Cerebellum (tissue), 4 donors: ENCODE measurements at places on chromosomes 7 and 10. TPM values are rescaled to one million over a fixed set of nuclear protein-coding genes. Genes with fewer than 3 reads are reported as not detected.

The CPA1 gene
- total RNA-seq = not detected

GRCh38 chr10:130222381-130222780, 86.2 kb downstream of the GLRX3 start:
- no peak for DNase-seq

- DNase-seq = no peak
These were observed 273.6 kb upstream of the KLF6 start for GRCh38 chr10:4058514-4059029.

DNA sequence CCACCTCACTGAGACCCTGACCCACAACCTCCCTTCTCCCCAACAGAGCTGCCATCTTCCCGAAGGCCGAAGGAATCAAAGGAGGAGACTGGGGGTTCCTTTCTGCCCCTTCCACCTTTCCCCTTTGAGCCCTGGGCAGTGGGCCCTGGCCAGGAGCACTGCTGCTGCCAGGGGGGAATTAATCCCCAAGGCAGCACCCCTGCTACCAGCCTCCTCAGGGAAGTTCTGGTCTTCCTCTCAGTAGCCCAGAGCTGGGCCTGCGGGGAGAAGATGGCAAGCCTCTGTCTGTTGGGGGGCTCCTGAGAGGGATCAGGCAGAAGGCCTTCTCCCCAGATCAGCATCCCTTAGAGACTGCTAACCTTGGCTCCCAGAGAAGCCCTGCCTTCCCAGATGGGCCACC, 25.5 kb downstream of the DPCD start:
- DNase-seq = no peak

GRCh38 chr10:10528563-10528910, 489.1 kb upstream of the CELF2 start:
- no peak for DNase-seq

DNA sequence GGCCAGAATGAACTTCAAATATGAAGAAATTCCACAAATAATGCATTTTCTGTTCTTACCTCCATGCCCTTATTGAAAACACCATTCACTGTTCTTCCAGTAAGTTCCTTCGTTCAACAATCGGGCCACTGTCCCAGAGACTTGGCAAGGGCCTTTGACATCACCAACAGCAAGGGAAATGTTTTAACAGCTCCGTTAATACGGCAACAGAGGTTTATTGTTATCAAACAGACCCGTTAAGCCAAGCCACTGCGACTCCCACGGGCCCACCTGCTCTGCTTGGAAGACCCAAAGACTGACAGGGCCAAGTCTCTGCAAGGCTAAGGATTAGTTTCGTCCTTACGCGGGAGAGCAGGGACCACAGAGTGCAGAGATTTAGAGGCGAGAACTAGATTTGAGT, 43.4 kb upstream of the LYZL1 start:
- DNase-seq = no peak

DNA sequence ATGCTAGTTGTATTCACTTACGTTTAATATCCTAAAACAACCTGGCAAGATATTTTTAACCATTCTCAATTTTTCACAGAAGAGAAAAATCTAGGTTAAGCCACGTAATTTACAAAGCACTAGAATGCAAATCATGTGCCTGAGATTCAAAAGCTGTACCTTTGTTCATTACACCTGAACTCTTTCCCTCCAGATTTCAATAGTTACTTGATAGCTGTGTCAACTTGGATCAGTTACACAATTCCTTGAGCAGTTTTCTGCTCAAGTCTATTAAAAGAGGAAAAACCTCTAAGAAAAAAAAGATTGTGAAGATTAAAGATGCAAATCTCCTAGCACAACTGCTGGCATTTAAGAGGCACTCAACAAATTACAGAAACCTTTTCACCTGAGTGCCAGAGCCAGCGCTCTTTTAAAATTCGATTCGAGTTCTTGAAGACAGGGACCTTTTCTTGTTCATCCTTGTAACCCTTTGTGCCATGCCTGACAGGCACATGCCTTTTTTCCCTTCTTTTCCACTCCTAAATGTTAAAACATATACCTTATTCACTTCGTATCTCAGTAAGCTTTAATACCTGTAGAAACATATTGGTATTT, 886 bp downstream of the NSUN6 start:
- DNase-seq = no peak

GRCh38 chr10:105769248-105770184, 1128.4 kb downstream of the SORCS3 start:
- no peak for DNase-seq

GRCh38 chr10:83190614-83191013, 948.7 kb upstream of the GHITM start:
- no peak for DNase-seq

DNA sequence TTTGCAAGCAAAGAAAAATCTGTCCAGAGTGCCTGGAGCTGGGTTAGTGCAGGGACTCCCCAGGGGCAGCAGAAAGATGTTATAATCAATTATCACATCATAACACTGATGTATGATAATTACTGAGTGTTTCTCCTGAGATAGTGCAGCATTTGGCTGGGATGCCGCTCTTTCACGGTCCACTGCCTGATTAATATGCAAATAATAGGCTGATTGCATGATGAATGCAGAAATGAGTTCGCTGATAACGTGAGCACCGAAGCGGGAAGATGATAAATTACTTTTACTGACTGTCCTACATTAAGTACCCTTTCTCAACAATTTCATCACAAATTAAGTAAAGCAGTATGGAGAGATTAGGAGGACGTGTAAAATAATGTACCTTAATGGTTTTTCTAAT, 71.4 kb upstream of the SH2B2 start:
- peak; percentile 44 for DNase-seq

The CDK14 gene
- total RNA-seq = 85.8 TPM

GRCh38 chr10:76309741-76310587, 878.5 kb downstream of the LRMDA start:
- DNase-seq = no peak

The TRIL gene
- 24.3 TPM for total RNA-seq

GRCh38 chr10:51137756-51138529, 63.7 kb downstream of the PRKG1 start:
- no peak for DNase-seq

GRCh38 chr10:96585736-96586418, 935 bp downstream of the TM9SF3 start:
- DNase-seq = peak; percentile 15

The EPO gene
- not detected for total RNA-seq

- DNase-seq = no peak
These were observed 32.0 kb downstream of the THNSL1 start for GRCh38 chr10:25048450-25048849.

DNA sequence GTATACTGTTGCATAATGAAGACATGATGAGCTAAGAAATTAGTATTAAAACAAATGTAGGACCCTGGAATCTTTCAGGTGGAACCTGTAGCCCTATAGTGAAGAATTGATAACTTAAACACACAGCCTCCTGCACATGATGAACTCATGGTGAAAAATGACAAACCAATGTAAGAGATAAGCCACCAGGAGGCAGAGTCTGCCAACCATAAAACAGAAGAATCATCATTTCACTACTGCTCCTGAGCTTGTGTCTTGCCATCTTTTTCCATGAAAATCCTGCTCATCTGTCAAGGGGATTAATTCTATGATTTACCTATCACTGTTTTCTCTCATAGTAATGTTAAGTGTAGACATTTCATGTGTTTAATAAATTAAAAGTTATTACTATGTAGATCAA, 363.9 kb downstream of the MALRD1 start:
- peak; percentile 11 for DNase-seq

DNA sequence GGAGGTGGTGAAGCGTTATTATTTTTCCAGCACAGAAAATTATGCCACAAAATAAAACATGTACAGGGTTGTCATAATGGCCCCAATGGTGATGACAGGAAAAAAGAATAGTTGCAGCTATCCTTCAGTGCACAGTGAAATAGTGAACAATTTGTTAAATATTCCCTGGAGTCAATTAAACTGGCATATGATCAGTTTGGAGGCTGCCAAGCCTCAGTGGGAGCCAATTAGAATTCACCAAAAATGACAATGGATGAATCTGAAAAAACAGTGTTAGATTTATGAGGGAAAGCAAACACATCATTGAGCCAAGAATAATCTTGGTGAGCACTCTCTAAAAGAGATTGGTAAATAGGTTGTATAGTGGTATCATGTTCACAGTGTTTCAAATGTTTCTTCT, 146.3 kb downstream of the OTUD1 start:
- DNase-seq = no peak

The GRM8 gene
- 25.2 TPM for total RNA-seq

The CRHR2 gene
- total RNA-seq = 0.27 TPM

DNA sequence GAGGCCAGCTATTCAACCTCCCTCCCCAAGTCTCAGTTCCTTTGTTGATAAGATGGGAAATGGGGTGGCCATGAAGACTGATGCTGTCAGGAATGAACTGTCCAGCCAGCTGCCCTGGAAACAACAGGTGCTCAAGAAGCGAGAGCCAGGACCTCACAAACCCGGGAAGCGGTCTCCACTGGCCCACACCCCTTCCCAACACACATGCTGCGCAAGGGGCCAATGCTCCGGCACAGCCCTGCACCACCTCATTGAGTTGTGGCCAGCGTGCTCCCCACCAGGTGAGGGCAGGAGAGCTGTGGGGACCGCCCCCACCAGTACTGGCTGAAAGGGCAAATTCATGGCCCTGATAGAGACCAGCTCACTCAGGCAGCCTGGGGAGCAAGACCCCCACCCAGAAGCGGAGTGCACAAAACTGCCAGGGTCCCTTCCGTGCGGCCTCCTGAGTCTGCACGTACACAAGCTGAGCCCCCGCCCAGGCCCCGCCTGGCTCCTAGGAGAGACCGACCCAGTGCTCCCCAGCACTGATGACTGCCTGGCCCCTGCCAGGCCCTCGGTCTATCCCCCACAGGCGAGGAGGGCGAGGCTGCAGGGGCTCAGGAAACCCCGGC, 216.6 kb downstream of the MAD1L1 start:
- DNase-seq = no peak

DNA sequence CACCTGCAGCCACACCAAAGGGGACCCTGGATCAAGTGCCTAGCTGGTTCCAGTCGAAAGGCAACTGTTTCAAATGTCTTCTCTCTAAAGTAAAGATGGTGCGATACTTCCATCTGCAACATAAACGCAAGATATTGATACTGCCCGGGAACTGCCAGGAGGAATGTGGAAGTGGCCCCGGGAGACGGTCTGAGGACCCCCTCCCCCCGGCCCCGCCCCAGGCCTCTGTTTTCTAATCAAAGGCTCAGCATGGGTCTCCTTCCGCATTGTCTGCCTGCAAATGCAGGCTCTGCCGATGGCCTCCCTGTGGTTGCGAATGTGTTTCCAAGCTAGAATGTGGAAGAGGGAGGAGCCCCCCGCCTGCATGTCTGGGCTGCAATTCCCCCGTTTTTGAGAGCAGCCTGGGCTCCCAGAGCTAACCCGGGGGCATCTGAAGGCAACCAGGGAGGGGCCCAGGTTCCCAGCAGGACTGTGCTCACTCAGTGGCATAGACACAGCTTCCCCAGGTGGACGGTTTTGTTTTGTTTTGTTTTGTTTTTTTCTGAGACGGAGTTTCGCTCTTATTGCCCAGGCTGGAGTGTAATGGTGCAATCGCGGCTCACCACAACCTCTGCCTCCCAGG, 223.9 kb upstream of the PPP2R2D start:
- no peak for DNase-seq

DNA sequence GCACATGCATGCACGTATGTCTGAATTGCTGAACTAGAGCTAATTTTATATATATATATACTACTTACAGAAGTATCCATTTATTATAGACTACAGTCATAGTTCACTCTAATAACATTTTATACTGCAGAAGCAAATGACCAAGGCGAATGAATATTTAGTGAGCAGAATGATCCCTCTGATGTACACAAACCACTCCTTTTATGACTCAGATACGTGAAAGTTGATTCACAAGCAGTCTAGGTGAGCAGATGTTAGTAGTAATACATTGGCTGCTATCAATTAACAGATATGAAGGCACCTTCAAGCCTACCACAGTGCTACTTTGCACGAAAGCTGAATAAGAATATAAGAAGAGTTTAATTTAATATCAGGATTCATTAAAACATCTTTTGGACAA, 10.4 kb downstream of the GPAM start:
- no peak for DNase-seq

DNA sequence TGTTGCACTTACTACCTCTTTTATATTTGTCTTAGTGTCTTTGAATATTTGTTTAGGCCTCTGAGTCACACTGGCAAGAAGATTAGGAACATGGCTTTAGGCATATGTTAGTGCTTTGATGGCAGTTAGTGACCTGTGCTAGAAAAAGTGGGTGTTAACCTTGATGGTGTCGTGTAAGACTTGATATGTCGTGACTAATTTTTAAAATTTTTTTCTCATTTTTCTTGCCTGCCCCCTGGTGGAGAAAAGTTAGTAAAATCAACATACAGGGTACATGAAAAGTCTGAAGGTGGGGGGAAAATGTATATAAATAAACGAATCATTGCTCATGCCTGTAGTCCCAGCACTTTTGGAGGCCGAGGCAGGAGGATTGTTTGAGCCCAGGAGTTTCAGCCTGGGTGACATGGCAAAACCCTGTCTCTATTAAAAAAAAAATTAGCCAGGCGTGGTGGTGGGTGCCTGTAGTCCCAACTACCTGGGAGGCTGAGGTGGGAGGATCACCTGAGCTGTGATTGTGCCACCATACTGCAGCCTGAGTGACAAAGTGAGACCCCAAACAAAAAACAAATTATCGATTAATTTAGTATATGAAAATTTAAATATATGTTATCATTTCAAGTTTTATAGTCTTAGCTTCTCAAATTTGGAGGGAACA, 44.6 kb downstream of the TAX1BP1 start:
- no peak for DNase-seq

DNA sequence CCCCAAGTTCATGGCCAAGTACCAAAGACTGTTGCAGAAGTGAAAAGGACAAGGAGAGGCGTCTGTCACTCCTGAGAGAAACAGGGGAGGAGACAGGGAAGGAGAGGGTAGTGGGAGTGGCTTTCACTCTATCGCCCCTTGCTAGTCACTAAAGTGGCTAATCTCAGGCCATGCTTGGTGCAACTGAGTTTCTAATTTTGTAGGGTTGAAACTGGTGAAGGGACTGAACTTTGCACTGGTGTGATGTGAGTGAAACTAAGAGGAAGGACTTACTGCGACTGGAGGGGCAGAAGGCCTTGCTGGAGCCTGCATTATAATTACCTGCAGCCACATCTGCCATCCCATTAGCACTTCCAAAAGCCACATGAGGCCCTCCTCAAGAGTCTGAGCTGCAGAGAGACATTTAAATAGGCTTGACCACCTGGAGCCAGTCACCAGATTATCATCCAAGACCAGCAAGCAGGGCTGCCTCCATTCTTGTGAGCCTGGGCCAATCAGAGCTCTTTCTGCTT, 107.2 kb upstream of the EEPD1 start:
- no peak for DNase-seq

The GPER1 gene
- 0.73 TPM for total RNA-seq
